CD4-positive, alpha-beta T cell (primary cell): ENCODE measurements at places on chromosomes 6 and 20.

DNA sequence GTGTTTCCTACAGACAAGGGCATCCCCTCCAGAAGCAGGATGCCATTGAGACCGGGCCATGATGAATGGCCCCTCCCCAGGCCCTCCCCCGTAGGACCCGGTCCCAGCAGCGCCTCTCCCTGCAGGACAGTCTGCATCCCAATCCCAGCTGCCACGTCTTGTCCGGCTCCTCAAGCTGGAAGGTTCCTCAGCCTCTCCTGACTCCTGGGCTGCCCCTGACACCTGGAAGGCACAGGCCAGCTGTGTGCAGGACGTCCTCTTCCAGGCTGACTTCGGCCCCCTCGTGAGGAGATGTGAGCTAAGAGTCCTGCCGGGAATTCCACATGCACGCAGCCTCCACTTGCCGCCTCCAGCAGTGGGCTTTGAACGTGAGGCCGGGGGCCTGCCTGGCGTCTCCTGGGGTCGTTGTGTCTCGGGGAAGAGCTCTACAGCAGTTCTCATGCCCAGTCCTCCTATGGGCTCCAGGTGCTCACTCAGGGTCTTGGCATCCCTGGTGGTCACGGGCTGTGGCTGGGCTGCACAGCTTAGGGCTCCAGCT is 64.4 kb downstream of the TAF4 start:
- DNase-seq, result no peak

GRCh38 chr6:132227904-132228303 is 173.4 kb downstream of the MOXD1 start:
- no peak for DNase-seq

- DNase-seq, result no peak
Observed at GRCh38 chr6:118500130-118501015, 47.7 kb upstream of the PLN start.

DNA sequence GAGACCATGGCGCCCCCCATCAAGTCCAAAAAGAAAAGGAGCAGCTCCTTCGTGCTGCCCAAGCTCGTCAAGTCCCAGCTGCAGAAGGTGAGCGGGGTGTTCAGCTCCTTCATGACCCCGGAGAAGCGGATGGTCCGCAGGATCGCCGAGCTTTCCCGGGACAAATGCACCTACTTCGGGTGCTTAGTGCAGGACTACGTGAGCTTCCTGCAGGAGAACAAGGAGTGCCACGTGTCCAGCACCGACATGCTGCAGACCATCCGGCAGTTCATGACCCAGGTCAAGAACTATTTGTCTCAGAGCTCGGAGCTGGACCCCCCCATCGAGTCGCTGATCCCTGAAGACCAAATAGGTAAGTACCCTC is 41.7 kb upstream of the NAA20 start:
- DNase-seq, result no peak

GRCh38 chr20:62486484-62486883 is 10.7 kb upstream of the GATA5 start:
- DNase-seq, result no peak

DNA sequence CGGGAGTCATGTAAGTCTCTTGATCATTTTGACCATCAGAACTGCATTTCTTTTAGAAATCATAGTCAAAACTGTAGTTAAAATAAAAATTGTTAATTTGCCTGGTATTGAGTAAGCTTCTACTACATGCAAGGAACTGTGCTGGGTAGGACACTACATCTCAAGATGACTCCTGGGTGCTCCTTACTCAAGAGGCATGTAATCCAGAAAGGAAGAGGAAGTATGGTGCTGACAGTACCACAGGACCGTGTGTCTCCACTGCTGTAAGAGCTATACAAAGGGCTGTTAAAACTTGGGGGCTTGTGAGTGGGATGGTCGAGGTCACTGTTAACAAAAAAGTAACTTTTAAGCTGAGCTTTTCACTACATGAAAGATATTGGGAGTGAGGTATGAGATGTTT is 508.3 kb upstream of the SOX4 start:
- no peak for DNase-seq

DNA sequence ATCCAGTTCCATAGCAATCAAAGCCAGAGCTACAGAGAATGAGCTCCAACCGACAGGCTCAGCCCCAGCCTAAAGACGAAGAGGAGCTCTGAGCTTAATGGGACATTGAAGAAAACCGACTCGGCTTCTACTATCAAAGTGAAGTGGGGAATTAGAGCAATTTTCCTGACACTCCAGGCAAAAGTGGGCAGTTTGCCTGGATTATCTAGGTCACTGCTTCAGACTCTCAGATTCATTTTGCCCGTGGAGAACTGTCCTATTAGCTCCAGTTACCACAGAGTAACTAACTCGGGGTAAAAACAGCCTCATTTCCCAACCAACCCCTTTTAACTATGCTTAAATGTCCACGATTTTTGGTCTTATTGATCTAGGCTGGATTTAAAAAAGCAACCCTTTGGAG is 592.1 kb upstream of the NRSN1 start:
- DNase-seq, result no peak
